ENCODE measurements at places on chromosomes 7 and 10. TPM values are rescaled to one million over a fixed set of nuclear protein-coding genes. Genes with fewer than 3 reads are reported as not detected.
A peak's percentile ranks its signal among the peaks of the same experiment; 100 is the strongest.

The GDF2 gene
- not detected for total RNA-seq

The VSTM4 gene
- 0.47 TPM for total RNA-seq

GRCh38 chr10:117884093-117884492 lies 162.6 kb downstream of the RAB11FIP2 start:
- H3K4me1 ChIP-seq: no peaks in the 10 kb centered on the region
- no peak overlapping the region for H3K4me3 ChIP-seq
- DNase-seq: no peak
- H3K36me3 ChIP-seq: no peaks in the 10 kb centered on the region
- no peaks in the 10 kb centered on the region for H3K27me3 ChIP-seq

- H3K4me1 ChIP-seq: no peaks in the 10 kb centered on the region
- H3K27me3 ChIP-seq: no peaks in the 10 kb centered on the region
- H3K36me3 ChIP-seq: no peaks in the 10 kb centered on the region
- no peak for DNase-seq
These were observed 23.5 kb downstream of the DDX50 start for GRCh38 chr10:68924593-68924992.

DNA sequence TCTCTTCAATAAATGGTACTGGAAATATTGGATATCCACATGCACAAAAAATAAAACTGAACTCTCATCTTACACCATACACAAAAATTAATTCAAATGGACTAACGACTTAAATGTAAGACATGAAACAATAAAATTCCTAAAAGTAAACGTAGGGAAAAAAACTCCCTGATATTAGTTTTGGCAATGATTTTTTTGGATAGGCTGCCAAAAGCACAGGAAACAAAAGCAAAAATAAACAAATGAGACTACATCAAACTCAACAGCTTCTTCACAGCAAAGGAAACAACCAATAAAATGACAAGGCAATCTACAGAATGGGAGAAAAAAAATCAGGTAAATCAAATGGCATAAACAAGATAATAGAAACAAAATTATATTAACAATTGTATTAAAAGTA lies 65.7 kb downstream of the ORC5 start:
- H3K4me1 ChIP-seq: no peaks in the 10 kb centered on the region
- H3K27me3 ChIP-seq: no peaks in the 10 kb centered on the region
- no peak overlapping the region for H3K4me3 ChIP-seq
- H3K36me3 ChIP-seq: no peaks in the 10 kb centered on the region
- H3K27ac ChIP-seq: no peak overlapping the region
- DNase-seq: no peak

- H3K36me3 ChIP-seq: no peaks in the 10 kb centered on the region
- H3K4me1 ChIP-seq: no peaks in the 10 kb centered on the region
- H3K4me3 ChIP-seq: no peak overlapping the region
These were observed 67.9 kb downstream of the CDK1 start for GRCh38 chr10:60846173-60846572.

DNA sequence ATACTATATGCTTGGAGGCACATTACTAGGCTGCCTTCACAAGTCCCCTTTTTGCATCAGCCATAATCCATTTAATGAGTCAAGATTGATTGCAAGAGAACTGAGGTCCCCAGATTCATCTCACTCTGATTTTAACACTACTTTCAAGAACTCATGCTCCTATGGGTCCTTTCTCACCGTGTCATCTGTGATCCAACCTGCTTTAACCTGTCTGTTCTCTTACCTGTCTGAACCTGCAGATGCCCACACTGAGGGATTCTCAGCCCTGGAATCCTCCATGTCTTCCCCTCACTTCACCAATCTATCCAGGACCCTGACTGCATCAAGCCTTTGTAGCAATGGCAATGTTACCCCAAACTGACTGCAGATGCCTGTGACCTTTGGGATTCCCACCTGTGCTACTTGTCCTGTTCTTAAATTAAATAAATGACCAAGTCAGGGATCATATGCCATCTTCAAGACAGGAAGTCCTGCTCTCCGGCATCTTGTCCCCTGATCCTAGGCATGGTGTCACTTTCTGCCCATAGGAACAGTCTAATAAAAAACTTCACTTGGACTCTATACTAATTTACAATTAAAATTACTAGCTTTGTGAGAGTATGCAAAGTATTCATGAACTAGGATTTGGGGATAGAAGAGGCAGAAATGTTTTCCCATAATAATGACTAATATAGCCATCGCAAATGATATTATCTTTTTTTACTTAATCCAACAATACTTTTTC lies 25.9 kb upstream of the GOT1 start:
- H3K36me3 ChIP-seq: no peaks in the 10 kb centered on the region
- H3K27ac ChIP-seq: no peak overlapping the region
- no peak overlapping the region for H3K4me3 ChIP-seq
- H3K4me1 ChIP-seq: no peaks in the 10 kb centered on the region

DNA sequence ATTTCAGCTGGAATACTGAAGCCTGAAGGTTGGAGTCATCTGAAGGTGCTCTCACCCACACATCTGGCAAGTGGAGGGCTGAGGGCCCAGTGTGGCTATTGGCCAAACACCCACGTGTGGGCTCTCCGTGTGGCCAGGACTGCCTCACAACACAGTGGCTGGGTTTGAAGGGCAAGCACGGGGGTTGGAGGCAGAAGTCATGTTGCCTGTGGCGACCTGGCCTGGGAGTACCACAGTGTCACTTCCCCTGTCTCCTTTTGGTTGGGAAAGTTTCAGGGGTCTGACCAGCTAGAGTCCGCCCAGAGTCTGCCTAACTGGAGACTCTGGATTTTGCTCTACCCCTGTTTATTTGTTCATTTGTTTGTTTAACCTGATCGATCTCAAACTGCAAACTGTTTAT lies 169.5 kb downstream of the DNAJB6 start:
- H3K36me3 ChIP-seq: no peaks in the 10 kb centered on the region
- no peak overlapping the region for H3K4me3 ChIP-seq
- H3K27ac ChIP-seq: no peak overlapping the region
- DNase-seq: no peak
- H3K4me1 ChIP-seq: no peaks in the 10 kb centered on the region

DNA sequence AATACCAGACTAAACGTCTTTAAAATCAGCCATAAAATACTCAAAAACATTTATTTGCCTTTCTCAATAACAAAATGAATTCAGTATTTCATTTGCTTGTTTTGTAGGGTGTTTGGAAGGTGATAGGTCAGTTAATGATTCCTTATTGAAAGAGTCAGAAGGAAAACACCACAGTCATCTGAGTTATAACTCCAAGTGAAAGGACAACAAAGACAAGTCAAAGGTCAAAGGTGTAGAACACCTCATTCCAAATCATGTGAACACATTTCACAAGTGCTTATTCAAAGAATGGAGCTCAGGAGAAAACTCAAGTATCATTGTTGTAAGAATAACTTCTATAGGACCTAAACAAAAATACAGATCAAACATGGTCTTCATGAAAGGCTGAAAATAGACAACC lies 318.6 kb upstream of the PHF14 start:
- H3K36me3 ChIP-seq: no peaks in the 10 kb centered on the region
- no peaks in the 10 kb centered on the region for H3K27me3 ChIP-seq
- no peak overlapping the region for H3K4me3 ChIP-seq
- DNase-seq: no peak
- no peak overlapping the region for H3K27ac ChIP-seq
- no peaks in the 10 kb centered on the region for H3K4me1 ChIP-seq

DNA sequence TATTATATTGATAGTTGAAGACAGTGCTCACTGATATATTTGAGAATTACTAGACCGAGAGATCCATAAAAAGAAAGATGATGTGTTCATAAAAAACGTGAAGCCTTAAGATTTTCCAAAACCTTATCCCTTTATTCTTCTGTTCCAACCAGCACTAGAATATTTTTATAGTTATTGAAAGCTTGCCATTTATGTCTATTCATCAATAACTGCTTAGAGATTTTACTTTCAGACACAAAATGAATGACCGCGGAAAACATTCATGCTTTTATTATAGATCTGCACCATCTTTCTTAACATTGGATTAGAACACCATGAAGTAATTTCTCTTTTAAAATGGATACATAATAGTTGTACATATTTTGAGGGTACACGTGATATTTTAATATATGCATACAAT lies 77.6 kb downstream of the FBXL13 start:
- H3K27ac ChIP-seq: no peak overlapping the region
- no peak for DNase-seq
- no peaks in the 10 kb centered on the region for H3K27me3 ChIP-seq
- H3K36me3 ChIP-seq: no peaks in the 10 kb centered on the region
- peaks cover 24% of the 10 kb centered on the region for H3K4me1 ChIP-seq

GRCh38 chr10:80945264-80945880 lies 407.7 kb downstream of the SH2D4B start:
- no peaks in the 10 kb centered on the region for H3K27me3 ChIP-seq
- no peak overlapping the region for H3K4me3 ChIP-seq
- H3K27ac ChIP-seq: no peak overlapping the region
- no peaks in the 10 kb centered on the region for H3K4me1 ChIP-seq
- no peaks in the 10 kb centered on the region for H3K36me3 ChIP-seq

DNA sequence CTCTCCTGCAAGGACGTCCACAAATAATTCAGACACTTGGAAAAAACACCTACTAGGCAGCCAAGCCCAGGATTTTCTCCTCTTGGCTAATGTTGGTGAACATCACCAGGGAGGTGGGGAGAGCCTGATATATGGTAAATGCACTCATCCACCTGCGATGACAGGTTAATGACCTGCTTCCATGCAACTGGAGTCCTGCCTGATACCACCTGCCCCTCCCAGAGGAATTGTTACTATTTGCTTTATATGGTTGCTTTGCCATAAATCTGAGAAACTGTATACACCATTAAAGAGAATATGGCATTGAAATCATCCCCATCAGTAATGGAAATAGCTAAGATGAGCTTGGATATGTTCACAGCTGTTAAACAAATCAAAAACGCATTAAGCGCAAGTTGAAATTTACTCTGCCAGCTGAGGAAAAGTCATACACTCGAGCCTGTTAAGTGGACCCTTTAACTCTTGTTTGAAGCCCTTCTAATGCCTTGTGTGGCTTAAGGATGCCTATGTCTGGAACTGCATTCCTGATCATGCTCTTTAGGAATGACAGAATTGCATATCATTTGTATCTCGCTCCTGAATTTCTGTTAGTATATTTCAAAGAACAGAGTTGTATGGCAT lies 208.3 kb downstream of the PRPF18 start:
- H3K4me1 ChIP-seq: no peaks in the 10 kb centered on the region
- no peaks in the 10 kb centered on the region for H3K27me3 ChIP-seq
- no peak overlapping the region for H3K27ac ChIP-seq
- no peak for DNase-seq
- no peaks in the 10 kb centered on the region for H3K36me3 ChIP-seq
- H3K4me3 ChIP-seq: no peak overlapping the region

DNA sequence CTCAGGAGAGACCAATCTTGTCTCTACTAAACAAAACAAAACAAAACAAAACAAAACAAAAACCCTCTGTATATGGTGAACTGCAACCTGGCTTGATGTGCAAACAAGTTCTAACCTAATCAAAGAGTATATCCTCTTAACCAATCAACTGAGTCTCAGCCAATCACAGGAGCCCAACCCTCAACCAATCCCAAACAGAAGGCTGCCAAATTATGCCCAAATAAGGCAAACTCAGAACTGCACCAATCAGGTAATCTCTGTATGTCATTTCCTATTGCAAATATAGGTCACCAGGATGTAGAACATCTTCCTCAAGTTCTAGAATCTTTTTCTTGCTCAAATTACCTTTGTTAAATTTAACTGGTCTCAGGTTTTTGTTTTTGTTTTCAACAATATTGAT lies 5.2 kb downstream of the FAM133B start:
- H3K36me3 ChIP-seq: no peaks in the 10 kb centered on the region
- H3K4me1 ChIP-seq: peaks cover 31% of the 10 kb centered on the region
- DNase-seq: no peak
- H3K27ac ChIP-seq: peak overlapping the region; percentile 9
- no peaks in the 10 kb centered on the region for H3K27me3 ChIP-seq
